ENCODE measurements at places on chromosomes 7 and 10. TPM values are rescaled to one million over a fixed set of nuclear protein-coding genes. Genes with fewer than 3 reads are reported as not detected.

The AHCYL2 gene
- 28.7 TPM for polyA plus RNA-seq

The GJD4 gene
- polyA plus RNA-seq, result not detected

The DNMBP gene
- 34.1 TPM for polyA plus RNA-seq

The NAT16 gene
- not detected for polyA plus RNA-seq

The PNLIPRP1 gene
- polyA plus RNA-seq, result 0.22 TPM

The ASAH2B gene
- 16.3 TPM for polyA plus RNA-seq

The SNCG gene
- 11.8 TPM for polyA plus RNA-seq

The ZNF37A gene
- polyA plus RNA-seq, result 22.5 TPM

GRCh38 chr7:26398756-26399509 is 107.3 kb downstream of the SNX10 start:
- peak; percentile 64 for DNase-seq

GRCh38 chr10:83083831-83084230 is 1055.5 kb upstream of the GHITM start:
- DNase-seq, result no peak

GRCh38 chr10:113232928-113233511 is 283.0 kb downstream of the TCF7L2 start:
- no peak for DNase-seq

DNA sequence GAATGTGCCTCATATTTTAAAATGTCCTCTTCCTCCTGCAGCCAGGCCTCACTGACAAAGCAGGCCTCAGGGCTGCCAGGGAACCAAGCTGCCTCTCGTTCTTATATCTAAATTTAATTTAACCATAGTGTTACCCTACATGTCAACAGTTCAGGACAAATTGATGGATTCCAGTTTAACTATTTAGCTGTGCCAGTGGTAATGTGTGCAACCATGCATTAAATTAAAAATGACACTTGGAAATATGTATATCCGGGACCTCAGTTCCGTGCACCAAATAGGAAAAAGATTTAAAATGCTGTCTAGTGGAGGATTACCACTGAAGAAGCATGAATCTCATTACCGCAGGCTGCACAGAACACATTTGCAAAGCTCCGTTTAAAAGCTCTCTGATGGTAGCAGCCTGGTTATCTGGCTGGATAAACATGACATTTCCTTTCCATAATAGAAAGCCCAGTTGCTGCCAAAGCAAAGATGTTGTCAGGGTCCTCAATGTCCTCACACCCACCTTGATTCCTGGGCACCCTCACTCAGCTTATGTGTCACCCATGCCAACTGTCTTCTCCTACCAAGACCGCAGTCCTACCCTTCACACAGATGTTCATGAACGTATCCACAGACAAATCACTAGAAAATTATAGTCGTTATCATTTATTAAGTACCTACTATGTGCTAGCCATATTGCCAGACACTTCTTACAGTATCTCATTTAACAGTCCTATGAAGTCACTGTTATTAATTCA is 73.3 kb upstream of the FRMD4A start:
- DNase-seq, result no peak

GRCh38 chr10:95247881-95248583 is 42.8 kb downstream of the PDLIM1 start:
- DNase-seq, result no peak

DNA sequence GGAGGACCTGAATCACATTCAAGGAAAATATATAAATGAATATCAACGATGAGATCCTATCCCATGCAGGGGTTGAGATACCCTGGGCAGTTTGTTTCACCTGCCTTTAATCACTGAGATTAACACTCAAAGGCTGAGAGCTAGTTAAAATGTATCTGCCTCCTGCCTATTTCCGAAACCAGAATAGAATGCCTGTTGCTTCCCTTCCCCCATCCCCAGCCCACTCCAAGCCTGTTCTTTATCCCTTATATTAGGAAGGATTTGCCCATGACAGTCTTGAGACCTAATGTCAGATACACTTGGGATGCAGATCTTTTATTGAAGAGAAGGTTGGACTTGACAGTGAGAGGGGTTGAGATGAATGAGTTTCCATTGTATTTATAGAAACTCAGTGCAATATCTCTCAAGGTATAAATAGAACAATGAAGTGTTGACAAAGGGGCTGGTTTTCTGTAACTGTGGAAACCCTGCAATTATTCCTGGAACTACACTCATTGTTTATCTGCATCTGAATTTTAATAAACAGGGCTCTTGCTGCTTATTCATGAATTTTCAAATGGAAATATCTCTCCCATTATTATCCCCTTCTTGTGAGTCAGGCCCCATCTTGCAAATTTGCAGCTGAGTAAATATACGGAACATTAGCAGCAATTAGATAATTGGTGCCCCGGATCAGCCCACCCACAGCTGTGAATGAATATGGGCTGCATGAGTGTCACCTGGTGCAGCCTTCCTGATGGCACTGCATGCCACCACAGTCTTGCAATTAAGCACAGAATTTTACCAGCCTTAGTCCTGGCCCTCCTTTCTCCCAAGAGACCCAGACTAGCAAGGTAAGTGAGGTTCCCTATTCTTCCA is 66.7 kb downstream of the SORCS3 start:
- no peak for DNase-seq

DNA sequence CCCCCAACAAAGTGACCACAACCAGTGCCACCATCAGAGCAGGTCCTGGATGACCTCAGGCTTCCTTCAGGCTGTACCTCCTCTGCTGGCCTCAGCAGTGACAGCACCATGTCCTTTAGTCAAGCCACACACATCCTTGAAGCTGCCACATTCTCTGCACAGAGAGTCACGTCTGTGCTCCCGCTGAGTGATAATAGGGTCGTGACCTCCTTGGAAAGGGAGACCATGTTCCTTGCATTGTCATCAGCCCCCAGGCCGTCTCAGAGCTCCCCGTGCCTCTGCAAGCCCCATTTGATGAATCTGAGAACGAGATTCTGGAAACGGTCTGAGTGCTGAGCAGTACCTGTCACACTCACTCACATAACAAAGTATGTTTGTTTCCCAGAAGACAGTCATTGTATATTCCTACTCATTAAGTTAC is 106.5 kb upstream of the PRR15 start:
- DNase-seq, result no peak

DNA sequence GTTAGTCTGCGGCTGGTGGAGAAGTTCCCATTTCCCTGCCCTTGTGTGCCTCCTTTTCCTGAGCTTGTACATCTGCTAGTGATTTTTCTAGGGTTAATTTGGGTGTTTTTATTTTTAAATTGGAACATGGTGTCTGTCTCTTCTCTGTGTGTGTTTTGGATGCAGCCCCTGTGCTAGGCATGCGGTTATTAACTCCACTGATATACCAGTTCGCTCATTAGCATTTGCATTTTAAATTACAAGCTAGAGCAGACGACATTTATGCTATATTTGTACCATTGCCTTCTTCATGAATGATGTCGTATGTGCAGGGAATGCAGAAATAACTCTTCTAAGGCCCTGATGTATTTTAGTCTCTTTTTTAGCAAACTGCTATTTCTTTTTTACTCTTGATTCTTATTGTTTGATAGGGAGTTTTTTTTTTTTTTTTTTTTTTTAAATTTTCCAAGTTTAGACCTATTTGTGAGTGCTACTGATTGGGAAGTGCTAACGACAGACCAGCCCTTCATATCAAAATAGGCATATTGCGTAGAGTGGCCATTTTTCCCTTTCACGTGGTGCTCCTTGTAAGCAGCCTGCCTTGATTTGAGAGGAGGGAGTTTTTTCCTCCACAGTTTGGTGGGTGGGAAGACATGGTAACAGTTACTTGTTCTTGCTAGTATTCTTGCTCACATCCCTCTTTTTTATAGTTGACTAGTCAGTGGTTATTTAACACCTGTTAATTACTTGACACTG is 89.6 kb downstream of the LRRC4 start:
- DNase-seq, result no peak

DNA sequence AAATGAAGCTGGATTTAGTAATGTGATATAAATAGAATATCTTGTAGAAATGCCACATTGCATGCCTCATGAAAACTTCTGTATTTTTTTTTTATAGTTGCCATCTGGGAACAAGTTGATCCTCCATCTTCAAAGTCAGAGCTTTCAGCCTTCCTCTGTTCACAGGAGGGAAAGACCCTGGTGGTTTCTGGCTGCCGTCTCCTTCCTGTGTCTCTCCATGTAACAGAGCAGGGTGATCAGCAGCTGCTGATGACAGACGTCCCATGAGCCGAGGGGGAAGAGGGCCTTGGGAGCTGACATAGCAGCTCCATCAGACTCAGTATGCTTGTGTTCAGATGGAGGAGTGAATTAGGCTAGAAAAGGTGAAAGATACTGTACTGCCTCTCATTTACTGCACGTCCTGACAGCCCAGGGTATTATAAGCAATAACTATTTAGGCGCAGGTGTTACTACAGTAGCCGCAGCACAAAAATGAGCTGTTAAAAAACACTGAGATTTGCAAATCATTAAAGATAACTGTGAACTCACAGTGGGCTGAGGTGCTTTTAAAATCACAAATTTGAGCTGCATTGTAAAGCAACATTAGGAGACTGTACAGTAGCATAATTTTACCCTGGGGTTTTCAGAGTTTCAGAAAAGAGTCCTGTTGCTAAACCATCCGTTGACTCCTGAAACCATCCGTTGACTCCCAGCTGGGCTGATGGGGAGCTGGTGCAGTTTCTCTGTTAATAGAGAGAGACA is 103.3 kb downstream of the CFAP58 start:
- no peak for DNase-seq

GRCh38 chr7:91243591-91244301 is 20.5 kb upstream of the FZD1 start:
- DNase-seq, result no peak

GRCh38 chr10:127979566-127979965 is 72.7 kb downstream of the PTPRE start:
- no peak for DNase-seq

DNA sequence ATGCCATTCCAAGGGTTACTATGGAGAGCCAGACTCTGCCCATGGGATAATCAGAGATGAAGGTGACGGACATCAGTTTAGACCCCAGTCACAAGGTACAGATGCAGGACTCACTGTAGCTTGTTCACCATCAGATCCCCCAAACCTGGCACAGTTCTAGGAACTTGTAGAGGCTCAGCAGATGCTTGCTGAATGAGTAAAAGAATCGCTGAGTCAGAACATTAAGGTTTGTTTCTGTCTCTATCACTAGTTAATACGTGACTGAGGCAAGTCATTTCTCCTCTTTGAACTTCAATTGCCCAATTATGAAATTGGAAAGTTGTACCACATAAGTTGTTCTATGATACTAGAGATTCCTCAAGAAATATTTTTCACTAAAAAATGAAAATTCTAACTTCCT is 65.1 kb downstream of the PPP1R3C start:
- no peak for DNase-seq

DNA sequence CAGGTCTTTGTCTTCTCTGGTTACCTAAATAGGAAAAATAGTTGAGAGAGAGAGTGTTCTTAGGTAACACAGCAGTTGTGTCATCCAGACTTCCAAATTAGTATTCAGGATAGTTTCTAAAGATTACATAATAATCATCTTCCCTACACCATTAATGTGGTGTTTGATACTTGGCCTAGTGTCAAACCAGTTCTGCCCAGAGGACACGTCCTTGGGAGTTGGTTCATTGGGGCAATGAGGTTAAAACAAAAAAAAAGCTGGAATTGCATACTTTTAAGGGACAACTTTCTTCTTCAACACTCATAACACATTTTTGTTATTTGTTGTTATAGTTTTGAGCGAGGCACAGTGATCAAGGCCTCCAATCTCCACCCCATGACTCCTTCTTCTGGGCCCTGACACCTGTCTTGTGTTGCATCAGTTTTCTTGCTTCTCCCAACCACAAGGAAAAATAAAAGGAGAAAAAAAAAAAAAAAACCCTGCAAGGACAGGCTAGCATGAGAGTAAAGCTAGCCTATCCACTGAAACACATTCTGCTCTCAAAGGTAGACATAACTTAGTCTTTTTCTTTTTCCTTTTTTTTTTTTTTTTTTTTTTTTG is 28.8 kb downstream of the STN1 start:
- DNase-seq, result no peak

Data from right renal pelvis (tissue), 4 donors.